ENCODE measurements at places on chromosomes 7 and 10.

DNA sequence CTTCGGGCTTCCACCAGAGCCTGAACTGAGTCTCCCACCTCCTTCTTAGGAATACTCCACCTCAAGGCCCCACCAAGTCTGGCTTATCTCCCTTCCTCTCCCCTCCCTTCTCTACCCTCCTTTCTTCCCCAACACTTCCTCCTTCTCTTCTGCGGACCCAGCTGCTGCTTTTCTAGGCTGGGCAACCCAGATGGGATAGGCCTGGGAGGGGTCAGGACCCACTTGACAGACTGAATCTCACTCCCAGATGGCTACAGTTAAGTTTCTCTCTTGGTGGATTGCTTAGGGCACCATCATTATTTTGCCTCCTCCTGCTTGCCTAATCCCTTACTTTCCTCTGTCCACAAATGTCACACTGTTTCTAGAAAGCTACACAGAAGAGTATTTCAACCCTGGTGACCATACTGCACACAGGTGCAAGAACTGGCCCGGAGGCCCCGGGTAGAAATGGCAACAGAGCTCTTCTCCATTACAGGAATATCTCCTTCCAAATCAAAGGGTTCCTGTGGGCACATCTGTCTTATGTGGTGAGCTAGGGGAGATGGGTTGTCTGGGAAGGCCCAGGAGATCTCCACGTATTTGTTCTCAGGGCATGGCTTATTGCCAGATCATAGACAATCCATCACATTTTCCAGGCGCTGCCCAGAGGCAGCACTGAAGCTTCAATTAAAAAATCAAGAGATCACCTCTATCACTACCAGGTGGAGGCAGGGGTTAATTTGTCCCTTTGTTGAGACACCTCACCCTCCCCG is 5.1 kb upstream of the HOXA11 start:
- no peak for DNase-seq

DNA sequence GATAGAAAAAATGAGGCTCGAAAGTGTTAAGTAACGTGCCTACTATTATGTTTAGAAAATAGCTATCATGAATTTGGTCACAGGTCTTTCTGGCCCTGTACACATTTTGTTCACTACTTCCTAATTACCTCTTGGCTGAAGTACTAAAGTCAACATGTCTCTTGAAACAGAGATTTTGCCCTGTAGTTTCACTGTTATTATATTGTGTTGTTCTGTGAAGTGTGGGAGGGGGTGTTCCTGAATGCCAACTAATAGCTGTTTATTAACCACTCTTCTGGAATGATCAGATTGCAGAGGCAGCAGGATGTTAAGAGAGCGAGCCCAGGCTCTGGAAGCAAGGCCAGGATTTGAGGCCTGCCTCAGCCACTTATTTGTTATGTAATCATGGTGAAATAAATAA is 72.1 kb downstream of the RNF133 start:
- DNase-seq: no peak

- DNase-seq: no peak
These were observed 517.0 kb upstream of the TEX47 start for GRCh38 chr7:89312551-89312950.

GRCh38 chr10:19316204-19316870 is 267.7 kb downstream of the MALRD1 start:
- no peak for DNase-seq

- DNase-seq: no peak
These were observed 100.8 kb downstream of the LRRC18 start for GRCh38 chr10:48838834-48839233.

GRCh38 chr10:77898323-77899079 is 28.1 kb downstream of the DLG5 start:
- no peak for DNase-seq

- no peak for DNase-seq
These were observed 17.5 kb upstream of the CHST3 start for GRCh38 chr10:71946700-71947099.

DNA sequence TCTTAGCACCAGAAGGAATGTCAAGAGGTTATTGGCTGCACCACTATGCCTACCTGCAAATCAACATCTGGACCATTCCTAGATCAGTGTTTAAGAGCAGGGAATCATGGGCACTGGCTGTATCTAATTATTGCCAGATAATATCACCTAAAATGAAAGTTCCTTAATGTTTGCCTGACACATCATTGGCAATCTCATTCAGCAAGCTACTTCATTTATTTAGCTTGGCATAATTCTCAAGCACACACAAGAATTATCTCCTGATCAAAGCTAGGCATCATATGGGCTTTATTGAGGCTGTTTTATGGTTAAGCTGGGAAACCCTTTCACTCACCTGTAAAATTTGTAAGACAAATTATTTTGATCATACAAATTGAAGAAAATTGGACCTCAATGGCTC is 581.7 kb downstream of the INHBA start:
- DNase-seq: no peak

DNA sequence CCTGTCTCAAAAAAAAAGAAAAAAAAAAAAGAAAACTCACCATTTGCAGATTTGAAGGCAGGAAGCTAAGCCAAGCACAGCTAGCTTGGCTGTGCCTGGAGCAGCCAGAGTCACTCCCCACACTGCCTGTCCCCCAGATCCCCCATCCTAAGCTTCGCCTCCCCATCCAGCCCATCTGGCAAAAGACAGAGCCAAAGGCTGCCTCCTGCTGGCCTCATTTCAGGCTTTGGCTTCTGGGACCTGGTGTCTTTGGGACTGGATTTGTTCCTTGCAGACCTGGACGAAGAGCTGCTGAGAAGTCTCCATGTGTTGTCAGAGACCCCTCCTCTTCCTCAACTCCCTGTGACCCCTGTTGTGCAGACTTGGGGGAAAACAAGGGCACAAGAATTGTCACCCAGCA is 8.1 kb downstream of the ASL start:
- no peak for DNase-seq

- DNase-seq: no peak
These were observed 6.2 kb upstream of the MSMB start for GRCh38 chr10:46052057-46052790.

- no peak for DNase-seq
These were observed 8.4 kb downstream of the LRMDA start for GRCh38 chr10:75439811-75440210.

GRCh38 chr7:5143106-5143505 is 46.9 kb upstream of the WIPI2 start:
- DNase-seq: no peak

DNA sequence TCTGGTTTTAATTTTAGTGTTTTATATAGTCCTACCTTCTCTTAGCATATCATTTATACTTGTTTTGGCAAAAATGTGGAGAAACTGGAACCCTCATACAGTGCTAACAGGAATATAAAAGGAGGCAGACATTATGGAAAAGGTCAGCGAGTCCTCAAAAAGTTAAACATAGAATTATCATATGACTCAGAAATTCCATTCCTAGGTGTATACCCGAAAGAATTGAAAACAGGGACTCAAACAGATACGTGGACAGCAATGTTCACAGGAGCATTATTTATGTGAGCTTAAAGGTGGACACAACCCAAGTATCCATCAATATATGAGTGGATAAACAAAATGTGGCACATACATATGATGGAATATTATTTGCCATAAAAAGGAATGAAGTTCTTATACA is 51.5 kb downstream of the VAX1 start:
- DNase-seq: no peak

- DNase-seq: no peak
These were observed 33.5 kb downstream of the COL13A1 start for GRCh38 chr10:69835233-69835632.

DNA sequence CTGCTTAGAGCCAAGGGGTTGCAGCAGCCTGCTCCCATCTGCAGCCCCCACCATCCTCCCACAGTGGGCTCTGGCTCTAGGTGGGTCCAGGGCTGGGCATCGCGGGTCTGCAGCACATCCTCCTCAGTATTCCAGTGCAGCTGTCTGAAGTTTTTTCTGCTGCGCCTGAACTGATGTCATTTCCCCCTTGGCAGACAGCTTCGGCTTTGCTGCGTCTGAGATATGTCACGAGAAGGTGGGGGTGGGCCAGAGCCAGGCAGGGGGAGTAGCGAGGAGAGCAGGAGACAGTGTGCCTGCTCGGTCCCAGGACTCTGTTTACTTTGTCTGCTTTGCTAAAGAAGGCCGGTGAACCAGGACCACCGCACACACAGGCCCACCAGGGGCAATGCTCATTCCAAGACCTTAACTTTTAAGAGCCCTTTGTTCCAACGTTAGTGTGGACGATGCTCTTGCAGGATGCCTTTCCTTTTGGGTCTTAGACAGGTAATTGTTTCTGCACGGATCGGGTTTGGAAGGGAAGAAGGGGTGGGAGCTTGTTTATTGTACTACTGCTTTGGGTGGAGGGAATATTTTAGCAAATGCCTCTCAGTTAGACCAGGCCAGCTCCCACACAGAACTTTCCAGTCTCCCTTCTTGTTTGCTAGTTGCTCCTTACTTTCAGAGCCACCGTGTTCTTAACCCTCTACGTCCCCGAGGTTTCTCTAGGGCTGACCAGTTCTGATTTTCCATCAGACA is 32.4 kb downstream of the WBP1L start:
- DNase-seq: no peak

DNA sequence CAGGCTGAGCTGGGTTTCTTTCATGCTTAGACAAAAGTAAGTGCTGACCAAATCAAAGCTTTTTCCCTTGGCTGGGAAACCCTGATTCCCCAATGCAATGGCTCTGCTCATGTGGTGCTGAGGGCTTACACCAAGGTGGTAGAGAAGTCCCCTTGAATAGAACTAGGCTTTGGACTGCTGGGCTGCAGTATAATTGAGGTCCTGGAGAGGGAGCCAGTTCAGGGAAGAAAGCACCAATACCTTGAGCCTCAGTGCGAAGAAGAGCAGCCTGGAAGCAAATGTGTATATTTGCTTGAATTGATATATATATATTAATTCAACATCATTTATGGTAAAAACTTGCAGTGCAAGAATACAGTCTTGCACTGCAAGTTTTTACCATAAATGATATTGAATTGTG is 391.1 kb downstream of the RPS24 start:
- no peak for DNase-seq

GRCh38 chr7:18756378-18757050 is 261.0 kb downstream of the HDAC9 start:
- no peak for DNase-seq

GRCh38 chr7:132461032-132461592 is 115.2 kb downstream of the PLXNA4 start:
- no peak for DNase-seq

GRCh38 chr7:121262969-121263368 is 65.8 kb upstream of the WNT16 start:
- DNase-seq: no peak

GRCh38 chr10:106705681-106706100 is 458.8 kb downstream of the SORCS1 start:
- peak; percentile 5 for DNase-seq

GRCh38 chr10:89478085-89478738 is 57.2 kb downstream of the SLC16A12 start:
- no peak for DNase-seq

GRCh38 chr10:79247373-79248137 is 99.7 kb upstream of the PPIF start:
- no peak for DNase-seq

DNA sequence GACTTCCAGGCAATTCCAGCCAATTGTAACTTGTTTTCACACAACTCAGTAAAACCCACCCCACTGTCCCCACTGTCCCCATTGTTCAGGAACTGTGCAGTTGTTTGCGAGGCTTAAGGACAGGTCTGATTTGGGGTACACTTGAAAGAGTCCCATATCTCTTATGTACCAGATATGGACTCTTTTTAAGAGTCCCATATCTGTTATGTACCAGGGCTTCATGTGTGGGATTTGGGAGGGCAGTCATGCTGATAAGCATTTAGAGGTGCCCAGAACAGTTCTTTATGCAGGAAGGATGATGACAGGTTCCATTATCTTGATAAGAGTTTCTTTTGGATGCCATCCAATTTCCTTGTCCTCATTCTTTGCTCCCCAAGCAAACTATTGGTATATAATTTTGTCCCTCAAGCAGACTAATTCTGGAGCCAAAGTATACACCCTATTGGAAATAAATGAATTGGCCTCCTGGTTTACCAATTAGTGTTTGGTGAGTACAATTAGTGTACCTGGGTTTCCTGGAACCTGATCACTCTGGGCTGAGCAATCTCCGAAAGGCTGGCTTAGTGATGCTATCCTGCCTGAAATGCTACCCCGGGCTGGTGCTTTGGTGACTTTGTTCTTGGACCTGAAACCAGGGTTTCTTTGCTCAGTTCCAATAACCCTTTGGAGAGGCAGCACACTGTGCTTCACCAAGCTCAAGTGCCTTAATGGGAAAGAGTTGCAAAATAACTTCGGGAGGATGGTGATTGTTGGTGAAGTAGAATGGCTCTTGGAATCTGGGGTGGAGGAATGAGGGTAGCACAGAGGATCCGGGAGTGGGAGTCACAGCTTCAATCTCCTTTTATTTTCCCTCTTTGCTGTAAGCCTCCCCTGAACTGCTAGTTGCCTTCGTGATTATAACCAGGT is 6.2 kb upstream of the DMBT1 start:
- DNase-seq: no peak

GRCh38 chr7:4177001-4177400 is 505.1 kb upstream of the FOXK1 start:
- DNase-seq: no peak

- no peak for DNase-seq
These were observed 192.5 kb downstream of the ELFN1 start for GRCh38 chr7:1862560-1862959.

DNA sequence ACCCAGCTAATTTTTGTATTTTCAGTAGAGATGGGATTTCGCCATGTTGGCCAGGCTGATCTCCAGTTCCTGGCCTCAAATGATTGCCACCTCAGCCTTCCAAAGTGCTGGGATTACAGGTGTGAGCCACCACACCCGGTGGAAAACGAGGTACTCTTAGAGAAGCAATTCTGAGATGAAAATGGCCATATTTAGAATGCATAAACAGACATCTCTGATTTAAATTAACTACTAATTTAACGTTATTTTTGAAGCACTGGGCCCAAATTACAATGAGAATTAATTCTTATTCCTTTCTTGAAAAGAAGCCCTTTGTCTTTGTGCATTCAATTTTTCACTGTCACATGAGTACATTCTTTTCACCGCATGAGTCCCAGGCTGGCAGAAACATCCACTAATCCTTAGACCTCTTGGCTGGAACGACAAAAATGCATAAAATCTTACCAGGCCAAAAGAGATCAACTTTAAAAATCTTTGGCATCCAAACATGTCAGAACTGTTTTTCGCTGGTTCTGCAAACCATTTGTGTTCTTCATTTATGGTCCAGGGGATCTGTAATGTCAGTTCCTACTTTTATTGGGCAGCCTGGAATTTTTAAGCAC is 60.1 kb upstream of the CAPZA2 start:
- no peak for DNase-seq

GRCh38 chr7:140260352-140261104 is 83.7 kb upstream of the KDM7A start:
- no peak for DNase-seq

DNA sequence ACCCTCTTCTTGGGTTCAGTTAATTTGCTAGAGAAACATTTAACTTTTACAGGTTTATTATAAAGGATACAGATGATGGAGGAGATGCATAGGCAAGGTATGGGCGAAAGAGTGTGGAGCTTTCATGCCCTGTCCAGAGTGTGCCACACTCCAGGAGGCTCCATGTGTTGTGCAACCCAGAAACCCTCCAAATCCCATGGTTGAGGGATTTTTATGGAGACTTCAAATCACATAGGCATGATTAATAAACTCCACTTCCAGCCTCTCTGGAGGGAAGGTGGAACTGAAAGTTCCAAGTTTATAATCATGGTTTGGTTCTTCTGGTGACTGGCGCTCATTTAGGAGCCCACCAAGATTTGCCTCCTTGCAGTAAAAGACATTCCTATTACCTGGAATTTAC is 159.9 kb downstream of the PHTF2 start:
- no peak for DNase-seq

All from NCI-H2107 (cell line).